NCI-H1417 treated with DMSO at 0.1 percent for 48 hours (cell line): ENCODE measurements at places on chromosomes 4 and X.

- peak; percentile 25 for DNase-seq
These were observed 316.7 kb upstream of the IGFBP7 start for GRCh38 chr4:57426779-57427395.

- no peak for DNase-seq
These were observed 13.5 kb upstream of the VSIG4 start for GRCh38 chrX:66053414-66053813.

GRCh38 chr4:101259876-101260275, 87.5 kb downstream of the PPP3CA start:
- no peak for DNase-seq

GRCh38 chr4:61522312-61522711, 322.2 kb downstream of the ADGRL3 start:
- no peak for DNase-seq

- no peak for DNase-seq
These were observed 81.8 kb upstream of the NAP1L5 start for GRCh38 chr4:88779431-88779830.

DNA sequence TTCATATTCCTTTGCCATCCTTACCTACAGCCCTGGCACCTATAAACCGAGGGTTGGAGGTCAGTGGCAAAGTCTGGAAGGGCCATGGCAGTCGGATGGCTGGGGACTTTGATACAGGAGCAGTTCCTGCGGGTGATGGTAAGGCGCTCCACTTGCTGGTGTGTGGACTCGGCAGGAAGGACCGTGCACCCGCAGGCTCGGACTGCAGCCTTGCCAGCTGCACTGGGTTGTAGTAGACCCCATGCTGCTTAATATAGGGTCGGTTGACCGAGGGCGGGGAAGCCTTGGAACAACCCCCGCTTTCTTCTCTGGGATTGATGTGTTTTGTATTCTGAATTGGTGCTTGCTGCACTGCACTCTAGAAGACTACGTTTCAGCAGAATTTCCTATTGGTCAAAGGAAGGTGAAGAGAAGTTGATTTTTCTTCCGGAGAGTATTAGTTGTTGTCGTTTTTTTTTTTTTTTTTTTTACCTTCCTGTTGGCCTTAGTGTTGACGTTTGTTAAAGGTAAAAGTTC, 638 bp downstream of the BLTP1 start:
- DNase-seq: no peak

- DNase-seq: no peak
These were observed 50.8 kb upstream of the PPP2R2C start for GRCh38 chr4:6523251-6523650.

- no peak for DNase-seq
These were observed 35.6 kb downstream of the STEEP1 start for GRCh38 chrX:119529345-119530276.

DNA sequence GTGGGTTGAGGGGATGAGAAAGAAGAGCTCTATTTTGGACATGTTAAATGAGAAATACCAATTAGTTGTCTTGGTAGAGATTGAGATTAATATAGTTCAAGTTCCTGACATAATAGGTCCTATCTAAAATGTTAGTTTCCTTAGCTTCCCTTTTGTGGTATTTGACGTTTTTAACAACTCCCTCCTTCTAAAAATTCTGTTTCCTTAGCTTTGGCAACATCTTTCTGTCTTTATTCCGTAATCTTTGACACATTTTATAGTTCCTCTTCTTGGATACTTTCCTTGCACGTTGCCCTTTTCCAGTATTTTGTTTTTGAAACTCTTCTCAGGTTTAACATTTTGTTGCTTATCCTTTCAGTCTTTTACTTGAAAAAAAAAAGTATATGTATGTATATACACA, 36.9 kb downstream of the LAMTOR3 start:
- DNase-seq: no peak

- no peak for DNase-seq
These were observed 86.4 kb downstream of the AFAP1 start for GRCh38 chr4:7853271-7853670.

GRCh38 chrX:65697915-65698796, 30.7 kb downstream of the MSN start:
- DNase-seq: no peak

DNA sequence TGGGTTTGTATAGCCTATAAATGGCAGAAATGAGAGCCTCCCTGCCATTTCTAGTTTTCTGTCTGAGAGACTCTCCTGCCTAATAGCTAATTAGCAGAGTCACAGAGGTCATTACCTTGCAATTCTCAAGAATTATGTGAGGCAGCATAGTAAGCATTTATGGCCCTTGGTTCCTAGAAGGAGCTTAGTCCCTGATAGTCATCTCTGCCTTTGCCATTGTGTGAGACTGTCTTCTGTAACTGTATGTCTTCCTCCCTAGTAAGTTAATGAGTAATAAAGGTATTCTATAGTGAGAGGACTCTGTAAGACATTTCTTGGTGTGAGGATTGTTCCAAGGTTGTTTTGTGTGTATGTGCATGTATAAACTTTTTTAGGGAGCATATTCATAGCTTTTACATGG, 108.7 kb downstream of the AR start:
- DNase-seq: no peak

GRCh38 chr4:10077076-10077475, 39.5 kb downstream of the WDR1 start:
- DNase-seq: no peak

DNA sequence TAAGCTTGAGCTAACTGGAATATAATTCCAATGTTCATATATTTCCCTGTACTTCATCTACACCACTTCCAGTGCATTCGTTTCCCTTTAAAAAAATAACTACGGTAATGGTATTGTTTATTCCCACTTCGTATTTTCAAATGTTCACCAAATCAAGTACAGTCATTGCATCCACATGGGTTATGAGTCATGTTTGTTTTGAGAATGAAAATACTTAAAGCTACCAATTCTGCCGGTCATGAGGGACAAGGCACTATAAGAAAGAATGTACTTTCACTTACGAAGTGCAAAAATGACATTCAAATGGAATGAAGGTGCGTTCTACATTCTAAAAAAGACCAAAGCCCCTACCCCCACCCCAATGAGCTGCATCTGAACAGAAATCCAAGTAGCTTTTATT, 174.4 kb upstream of the FGF13 start:
- DNase-seq: no peak

DNA sequence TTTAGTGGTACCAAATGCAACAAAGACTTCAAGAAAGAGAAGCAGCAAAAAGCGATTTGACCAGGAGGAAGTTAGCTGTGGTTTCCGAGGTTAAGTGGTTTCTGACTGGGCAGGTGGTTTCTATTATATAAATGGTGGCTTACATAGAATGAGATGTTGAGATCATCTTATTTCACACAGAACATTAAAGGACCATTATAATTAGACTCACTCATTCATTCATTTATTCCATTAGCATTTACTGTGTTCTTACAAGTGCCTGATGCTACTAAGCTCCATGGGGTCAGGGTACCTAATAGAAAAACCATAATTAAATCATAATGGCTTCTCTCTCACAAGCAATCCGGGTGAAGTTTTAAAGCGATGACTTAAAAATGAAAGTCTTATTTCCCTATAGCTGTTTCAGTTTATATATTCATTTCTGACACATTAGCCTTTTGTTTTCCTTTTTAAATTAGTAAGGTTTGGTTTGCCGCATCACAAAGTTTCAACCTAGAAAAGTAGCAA, 10.6 kb downstream of the TSPAN6 start:
- DNase-seq: no peak

DNA sequence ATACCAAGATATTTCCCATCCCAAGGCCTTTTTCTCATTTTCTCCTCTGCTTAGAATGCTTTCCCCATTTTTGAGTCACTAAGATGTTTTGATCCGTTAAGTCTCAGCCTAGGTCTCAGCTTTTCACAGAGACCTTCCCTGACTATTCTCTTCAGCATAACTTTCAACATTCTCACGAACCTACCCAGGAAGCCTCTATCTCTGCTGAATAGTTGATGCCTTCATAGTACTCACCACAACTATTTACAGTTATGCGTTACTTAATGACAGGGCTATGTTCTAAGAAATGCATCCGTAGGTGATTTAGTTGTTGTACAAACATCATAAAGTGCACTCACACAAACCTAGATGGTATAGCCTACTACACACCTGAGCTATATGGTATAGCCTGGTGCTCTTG, 64.5 kb downstream of the ARL9 start:
- DNase-seq: no peak

GRCh38 chr4:153507310-153508073, 41.3 kb downstream of the TMEM131L start:
- no peak for DNase-seq

DNA sequence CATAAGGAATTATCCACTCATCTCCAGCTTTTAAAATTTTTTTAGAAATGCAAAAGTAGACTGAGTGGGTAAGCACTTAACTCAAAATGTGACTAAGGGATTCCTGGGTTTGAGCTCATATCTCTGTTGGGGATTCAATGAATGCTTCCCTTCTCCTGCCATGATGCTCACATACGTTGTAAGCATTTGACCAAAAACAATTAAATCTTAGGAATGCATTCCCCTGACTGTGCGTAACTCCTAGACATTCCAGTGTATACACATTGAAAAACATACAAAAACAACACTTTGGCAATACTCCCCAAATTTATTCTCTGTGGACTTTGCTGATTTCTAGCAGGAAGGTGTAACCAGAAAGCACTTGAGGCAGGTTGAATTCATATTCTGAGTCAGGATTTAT, 29.8 kb downstream of the SPANXA2 start:
- no peak for DNase-seq

DNA sequence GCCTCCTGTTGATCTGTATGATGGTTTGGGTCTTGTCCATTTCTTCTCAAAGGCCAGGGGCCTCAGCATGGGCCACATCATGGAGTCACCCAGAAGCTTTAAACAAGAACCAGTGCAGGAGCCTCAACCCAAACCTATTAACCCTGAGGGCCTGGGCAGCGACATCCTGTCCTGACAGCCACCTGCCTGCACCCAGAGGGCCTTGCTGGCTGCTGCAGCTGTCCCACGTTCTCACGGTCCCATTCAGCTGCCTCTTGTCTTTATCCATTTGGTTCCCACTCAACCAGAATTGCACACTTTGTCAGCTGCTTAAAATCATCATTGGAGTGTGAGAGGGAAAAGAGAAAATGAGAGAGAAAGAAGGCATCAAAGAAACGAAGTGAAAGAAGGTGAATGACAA, 21.6 kb downstream of the C4orf50 start:
- DNase-seq: no peak

- no peak for DNase-seq
These were observed 250.7 kb downstream of the NAP1L3 start for GRCh38 chrX:93422693-93423092.

GRCh38 chr4:23333946-23334878, 555.6 kb downstream of the PPARGC1A start:
- no peak for DNase-seq

GRCh38 chr4:62517716-62518115, 1317.6 kb downstream of the ADGRL3 start:
- no peak for DNase-seq

DNA sequence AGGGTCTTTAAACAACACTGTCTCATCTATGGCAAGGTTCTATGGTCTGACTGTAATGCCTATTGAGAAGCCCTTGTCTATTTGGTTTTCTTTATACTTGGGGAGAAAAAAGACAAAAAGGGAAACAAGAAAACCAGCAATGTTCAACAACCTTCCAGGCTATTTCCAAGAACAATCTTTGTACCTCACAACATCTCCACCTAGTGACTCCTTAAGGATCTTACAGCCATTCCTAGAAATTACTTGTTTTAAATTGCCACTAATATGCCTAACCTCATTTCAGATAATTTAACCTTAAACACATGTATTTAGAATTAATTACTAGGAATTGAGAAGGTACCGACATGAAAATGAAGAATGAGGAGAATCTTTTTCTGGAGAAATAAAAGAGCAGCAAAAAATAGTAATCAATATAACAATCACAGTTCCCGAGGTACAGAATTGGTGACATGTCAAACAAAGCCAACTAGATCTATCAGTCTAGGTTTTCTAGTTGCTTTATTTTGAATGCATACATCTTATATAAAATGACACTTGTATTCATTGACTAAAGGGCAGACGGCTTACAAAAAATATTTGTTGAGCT, 1.6 kb upstream of the RBM46 start:
- peak; percentile 15 for DNase-seq

DNA sequence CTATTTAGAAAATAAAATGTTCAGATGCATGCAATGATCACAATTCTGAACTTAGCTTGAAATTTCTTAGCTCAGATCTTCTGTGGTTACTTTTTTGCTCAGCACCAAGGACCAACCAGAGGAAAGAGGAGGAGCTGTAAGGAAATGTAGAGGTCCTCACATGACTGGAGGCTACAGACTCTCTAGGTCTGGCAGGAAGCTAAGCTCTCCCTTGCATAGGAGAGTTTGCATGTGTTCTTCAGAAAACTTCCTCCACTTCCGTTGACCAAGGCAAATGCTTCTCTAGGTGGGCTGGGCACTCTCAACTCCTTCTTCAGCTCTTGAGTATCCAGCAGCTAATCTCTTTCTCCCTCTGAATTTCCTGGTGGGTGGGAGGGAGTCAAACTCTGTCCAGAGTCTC, 119.6 kb downstream of the BTC start:
- no peak for DNase-seq

DNA sequence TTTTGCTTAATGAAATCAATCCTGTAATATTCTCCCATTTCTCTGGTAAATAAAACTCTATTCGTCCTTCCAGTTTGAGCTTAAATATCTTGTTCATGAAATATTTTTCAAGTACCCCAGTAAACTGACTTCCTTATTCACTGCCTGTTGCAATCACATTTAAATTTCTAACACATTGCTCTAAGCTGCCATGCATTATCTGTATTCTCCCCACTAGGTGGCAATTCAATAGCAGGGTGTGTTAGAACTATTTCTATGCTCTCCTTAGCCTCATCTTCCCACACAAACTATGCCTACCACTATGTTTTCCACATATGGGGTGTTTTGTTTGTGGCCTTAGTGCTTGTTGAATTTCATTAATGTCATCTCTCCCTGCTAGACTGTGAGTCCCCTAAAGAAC, 377.1 kb upstream of the HS3ST1 start:
- no peak for DNase-seq

- no peak for DNase-seq
These were observed 40.2 kb upstream of the ZNF81 start for GRCh38 chrX:47796433-47796906.

- DNase-seq: no peak
These were observed 404.2 kb downstream of the KCNIP4 start for GRCh38 chr4:21544415-21544814.

GRCh38 chr4:28913466-28913865, 1806.7 kb upstream of the PCDH7 start:
- no peak for DNase-seq

DNA sequence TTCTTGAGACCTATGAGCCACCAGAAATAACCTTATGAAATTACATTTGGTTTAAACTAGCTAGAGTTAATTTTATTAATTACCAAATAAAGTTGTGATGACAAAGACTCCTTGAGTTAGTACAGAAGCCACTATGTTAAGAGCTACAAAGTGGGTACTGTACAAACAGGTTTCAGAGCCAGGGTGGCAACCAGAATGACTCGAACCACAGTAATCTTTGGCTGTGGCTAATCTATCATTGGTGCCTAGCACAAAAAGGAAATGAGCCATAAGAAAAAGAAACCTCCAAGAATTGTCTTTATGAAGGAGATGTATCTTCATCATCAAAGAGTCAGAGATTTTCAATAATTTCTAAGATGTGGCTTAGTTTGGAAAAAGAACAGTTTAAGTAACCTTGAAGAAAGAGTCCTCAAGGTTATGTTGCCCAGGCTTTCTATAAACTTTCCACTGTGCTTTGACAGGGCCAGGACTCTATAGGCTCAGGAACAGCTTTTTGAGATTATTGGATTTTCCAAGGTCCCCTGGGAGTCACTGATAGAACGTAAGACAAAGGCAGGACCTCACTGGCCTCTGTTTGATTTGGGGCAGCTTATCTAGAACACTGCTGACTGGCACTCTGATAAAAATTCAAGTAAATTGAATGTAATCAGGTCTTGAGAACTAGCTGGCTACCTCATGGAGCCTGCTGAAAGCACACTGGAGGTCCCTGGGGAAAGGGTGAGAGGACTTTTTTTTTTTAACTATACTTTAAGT, 777.7 kb downstream of the STIM2 start:
- DNase-seq: no peak
